ENCODE measurements at places on chromosomes 11 and 22.

DNA sequence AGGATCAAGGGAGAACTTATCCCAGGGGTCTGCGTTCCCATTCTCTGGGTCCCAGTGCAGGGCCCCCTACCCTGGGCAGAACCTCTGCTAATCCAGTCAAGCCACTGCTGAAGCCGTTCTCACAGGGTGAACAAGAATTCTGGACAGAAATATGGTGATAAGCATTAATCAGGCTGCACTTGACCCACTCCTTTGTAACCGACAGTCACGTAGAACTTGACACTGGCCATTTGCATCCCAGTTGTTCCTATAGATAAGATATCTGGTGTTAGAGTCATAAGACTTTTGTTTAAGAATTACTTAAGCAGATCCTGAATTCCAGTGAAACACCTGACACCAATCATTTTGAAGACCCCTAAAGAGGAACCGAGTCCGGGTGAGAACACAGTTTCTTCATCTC is 107.5 kb upstream of the THY1 start:
- no peak for DNase-seq

- no peak for DNase-seq
These were observed 99.3 kb upstream of the SESN3 start for GRCh38 chr11:95330302-95330701.

DNA sequence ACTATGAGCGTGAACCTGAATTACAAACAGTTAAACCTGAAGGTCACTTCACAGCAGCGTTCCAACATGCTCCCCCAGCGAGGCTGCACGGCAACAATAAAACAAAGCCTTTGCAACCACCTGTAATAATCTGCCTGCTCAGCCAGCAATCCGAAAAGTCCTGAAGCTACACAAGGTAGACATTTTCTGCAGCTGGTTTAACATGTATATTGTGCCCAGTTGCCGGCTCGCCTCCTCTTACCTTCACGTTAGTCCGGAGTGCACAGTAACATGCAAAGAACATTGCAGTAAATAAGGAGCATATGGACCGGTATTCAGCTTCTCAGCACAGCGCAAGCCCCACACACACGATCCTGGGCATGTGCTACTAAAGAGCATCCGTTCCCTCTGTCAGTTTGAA is 704.3 kb downstream of the DLG2 start:
- DNase-seq = no peak

GRCh38 chr11:32583459-32584271 is at the start of gene EIF3M:
Gene EIF3M, plus strand, starts transcription at chr11:32583831. Its CDS starts 57 bp downstream, at chr11:32583888.
- peak; percentile 86 for DNase-seq

GRCh38 chr22:36233796-36234195 is 5.5 kb downstream of the APOL2 start:
- DNase-seq = no peak

GRCh38 chr11:64448599-64449380 is 89.8 kb downstream of the RPS6KA4 start:
- DNase-seq = peak; percentile 51

GRCh38 chr22:22692707-22693530 is 48.5 kb downstream of the GGTLC2 start:
- peak; percentile 58 for DNase-seq

GRCh38 chr22:33599596-33599995 is 320.7 kb downstream of the LARGE1 start:
- no peak for DNase-seq

DNA sequence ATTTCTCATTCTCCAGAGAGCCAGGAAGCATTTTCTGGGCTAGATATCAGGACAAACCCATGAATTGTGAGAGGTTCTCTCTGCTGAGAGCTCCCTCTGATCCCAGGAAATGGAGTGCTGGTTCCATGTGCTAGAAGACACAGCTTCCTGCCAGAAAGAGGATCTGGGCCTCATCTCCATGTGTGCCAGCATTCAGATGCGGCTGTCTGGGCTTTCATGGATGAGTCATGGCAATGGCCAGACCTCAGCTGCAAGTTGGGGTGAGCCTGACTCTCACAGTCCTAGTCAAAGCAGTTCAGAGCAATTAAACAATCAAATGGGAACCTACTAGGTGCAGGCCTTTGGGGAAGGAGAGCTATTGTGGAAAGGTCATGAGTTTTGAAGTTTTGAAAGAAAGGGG is 82.3 kb upstream of the EED start:
- DNase-seq = no peak

DNA sequence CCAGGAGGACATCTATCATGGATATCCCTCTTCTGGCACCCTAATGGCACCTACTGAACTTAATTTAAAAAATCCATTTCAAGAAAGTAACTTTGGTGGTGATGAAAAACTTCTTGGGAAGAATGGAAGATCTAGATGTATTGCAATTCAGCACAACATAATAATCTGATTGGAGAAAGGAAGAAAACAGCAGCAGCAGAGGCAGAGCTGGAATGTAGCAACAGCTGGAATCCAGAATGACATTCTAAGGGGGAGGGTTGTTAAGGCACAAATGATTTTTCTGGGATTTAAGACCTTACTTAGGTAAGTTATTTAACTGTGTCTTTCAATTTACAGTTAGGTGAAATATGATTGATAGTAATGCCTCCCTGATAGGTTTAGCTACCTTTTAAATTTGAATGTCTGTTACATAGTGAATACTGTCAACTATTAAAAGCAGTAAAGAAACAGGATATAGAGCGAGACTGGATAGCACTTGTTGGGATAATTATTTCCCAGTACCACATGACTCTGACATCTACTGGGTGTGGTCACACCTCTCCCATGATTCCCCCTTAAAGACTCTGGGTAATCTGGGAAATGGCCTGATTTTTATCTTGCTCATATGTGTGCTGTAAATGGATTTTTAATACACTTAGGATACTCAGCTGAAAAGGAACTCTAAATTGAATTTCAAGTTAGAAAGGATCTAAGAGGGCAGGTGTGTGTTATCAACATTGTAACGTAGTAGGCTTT is 11.7 kb downstream of the CAPRIN1 start:
- DNase-seq = no peak

GRCh38 chr11:112453601-112454577 is 193.2 kb upstream of the PLET1 start:
- no peak for DNase-seq

DNA sequence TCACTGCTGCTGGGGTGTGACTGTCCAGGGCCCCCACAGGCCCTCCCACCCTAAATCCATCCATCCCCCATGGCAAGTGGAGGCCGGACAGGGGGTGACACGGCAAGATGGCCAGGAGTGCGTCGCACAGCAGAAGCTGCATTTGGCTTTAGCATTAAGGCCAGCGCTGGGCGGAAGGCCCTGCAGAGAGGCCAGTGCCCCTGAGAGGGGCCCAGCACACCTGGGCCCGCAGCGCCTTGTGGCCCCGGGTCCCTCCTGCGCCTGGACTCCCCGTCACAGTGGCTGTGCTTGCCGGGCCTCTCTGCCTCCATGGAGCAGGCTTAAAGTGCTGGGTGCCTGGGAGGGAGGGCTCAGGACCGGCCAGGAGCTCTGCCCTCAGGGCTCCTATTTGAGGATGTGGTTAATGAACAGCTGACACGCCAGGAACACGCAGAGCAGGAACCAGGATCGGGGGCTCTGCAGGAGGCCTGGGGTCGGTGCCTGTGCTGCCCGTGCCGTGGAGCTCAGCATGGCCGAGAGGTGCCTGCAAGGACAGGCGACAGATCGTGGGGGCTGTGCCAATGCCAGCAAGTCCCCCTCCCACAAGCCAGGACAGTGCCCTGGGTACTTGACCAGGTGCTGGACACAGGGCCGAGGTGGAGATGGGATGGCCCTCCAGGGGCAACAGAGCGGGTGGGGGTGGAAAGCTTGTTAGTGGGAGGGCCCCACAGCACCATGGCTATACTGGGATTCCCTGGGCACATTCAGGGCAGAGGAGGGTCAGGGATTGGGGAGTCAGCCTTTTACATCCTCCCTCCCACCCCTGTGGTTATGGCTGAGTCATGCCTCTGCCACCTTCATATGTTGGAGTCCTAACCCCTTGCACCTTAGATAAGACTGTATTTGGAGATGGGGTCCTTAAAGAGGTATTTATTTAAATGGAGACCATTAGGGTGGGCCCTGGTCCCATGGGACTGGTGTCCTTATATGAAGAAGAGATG is 30.9 kb upstream of the CARS1 start:
- DNase-seq = no peak

- peak; percentile 10 for DNase-seq
These were observed 31.6 kb downstream of the EIF3F start for GRCh38 chr11:8018484-8019313.

GRCh38 chr22:37065180-37065579 is 13.6 kb downstream of the KCTD17 start:
- DNase-seq = no peak

DNA sequence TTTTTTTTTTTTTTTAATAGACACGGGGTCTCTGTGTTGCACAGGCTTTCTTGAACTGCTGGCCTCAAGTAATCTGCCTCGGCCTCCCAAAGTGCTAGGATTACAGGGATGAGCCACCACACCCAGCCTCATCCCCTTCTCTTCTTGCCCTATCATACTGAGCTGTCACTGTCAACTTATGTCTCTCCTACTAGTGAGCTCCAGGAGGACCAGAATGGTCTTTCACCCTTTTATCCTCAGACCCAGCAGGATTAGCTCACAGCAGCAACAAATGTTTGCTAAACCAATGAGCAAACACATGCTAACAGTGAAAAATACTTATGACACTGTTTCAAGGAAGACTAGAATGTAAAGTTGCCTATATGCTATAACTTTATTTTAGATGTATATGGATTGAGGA is 6.4 kb upstream of the NXF1 start:
- DNase-seq = no peak

- no peak for DNase-seq
These were observed 959.4 kb downstream of the JRKL start for GRCh38 chr11:97349201-97349600.

DNA sequence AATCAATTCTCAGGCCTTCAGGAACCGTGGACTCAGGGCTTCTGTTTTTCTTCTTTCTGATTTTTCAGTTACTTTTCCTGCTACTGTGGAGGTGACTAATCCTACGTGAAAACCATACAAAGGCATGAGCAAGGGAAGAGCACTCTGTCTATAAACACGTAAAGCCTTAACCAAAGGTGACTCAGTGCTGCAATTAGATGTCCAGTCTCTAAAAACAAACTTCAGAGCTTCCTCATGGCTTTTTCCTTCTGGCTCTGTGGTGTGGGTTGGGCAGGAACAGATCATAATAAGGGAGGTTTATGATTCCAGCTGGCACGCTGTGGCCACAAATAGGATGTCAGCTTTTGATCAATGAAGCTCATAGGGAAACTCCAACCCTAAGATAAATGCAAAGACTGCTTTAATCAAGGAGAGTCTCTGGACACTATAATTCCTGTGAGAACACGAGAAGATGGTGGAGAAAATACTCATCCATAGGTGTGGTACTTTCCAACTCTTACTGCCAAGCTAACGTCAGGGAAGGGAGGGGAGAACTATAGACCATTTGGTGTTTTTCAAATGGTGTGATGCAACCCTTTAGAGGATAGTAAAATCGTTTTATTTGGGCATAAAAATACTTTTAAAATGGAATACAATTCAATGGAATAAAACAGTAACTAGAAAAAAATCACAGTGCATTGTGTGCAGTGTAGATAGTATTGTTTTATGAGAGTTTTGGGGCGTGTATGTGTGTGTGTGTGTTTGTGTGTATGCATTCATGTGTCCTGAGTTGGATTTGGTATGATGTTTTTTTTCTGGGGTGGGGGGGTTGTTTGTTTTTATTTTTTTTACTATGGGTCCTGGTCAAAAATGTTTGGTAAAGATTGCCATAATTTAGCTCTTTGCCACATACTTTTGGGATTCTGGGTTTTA is at the start of gene NXPE2:
TSS of gene NXPE2 (plus strand) at position 403 of the 912 bp plus-strand sequence. CDS start at position 452, 49 bp downstream.
- no peak for DNase-seq

- no peak for DNase-seq
These were observed 555.7 kb upstream of the CADM1 start for GRCh38 chr11:116059919-116060318.

DNA sequence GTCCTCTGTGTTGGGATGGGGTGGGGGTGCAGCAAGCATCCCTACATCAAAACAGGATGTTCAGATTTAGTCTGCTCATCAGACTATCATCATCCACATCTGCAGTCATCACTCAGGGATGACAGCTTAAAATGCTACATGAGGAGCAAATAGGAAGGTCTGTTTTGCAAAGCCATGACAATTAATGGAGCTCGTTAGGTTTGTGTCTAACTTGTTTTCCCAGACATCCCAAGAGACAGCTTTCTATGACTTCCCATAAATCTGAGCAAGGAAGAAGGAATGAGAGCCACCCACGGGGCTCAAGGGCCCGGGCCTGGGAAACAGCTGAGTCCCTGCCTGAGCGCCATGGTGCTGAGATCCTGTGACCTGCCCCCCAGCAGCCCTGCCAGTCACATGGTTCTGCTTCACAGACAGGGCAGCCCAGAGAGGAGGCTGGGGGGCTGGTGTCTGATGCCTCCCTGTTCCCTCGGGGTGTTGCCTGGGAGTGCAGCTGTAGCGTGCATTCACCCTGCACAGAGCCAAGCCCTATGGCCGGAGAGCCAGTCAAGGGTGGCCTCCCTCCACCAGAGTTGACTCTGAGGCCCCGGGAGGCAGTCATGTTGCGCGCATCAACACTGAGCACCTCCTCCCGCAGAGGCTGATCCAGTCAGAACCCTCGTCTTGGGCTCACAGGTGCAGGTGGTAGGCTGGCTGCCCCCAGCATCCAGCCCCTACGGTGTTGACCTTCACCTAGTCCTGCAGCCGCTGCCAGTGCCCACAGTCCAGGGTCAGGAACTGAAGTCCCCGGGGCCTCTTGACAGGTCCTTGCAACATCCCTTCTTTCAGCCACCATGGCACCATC is 12.1 kb downstream of the DERL3 start:
- no peak for DNase-seq

DNA sequence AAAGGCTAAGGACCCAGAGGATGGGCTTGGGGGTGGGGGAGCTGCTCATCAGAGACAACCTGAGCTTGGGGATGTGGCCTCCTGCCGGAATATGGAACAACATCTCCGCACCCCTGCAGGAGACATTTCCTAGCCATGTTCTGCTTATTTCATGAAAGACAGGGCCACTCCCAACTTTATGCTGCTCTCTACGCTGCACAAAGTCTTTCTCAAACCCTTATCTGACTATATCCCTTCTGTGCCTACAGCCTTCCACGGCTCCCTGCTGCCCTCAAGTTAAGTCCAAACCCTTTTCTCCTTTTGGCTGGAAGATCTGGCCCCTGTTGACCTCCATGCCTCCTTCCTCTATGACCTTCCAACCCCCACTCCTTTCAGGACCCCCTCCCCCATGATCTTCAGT is 562.0 kb downstream of the MN1 start:
- no peak for DNase-seq

GRCh38 chr22:47902646-47903180 is 1140.3 kb downstream of the TBC1D22A start:
- no peak for DNase-seq

DNA sequence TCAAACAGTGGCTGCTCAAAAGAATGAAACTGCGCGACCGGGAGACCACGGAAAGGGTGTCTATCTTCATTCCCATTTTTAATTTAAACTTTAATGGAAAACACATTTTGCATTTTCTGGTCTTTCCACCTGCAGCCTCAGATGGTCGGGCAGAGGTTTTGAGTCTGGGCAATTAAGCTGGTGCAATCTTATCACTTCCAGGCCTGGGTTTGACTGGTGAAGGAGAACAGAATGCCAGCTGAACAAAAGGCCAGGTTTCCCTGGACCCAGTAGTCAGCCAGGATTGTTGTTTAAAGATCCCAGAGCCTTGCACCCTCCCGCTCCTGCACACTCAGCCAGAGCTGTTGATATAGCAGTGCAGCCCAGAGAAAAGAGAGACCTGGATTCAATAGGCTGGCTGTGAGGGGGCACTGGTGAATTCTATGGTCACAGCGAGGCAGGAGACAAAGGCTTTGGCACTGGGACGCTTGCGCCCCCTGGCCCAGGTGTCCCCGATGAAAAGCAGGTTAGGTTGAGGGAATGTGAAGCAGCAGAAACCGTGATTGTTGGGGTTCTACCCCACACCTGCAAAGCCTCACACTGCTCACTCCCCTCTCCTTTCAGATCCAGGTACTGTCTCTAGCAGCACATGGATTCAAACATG is 83.6 kb downstream of the FLI1 start:
- no peak for DNase-seq

All from stimulated activated CD4-positive, alpha-beta T cell treated with anti-CD3 and anti-CD28 coated beads, Interleukin-1b, Interleukin-23, amount 100 ng/mL, for 1 hour (primary cell).